ENCODE measurements at places on chromosomes 1 and 21.

DNA sequence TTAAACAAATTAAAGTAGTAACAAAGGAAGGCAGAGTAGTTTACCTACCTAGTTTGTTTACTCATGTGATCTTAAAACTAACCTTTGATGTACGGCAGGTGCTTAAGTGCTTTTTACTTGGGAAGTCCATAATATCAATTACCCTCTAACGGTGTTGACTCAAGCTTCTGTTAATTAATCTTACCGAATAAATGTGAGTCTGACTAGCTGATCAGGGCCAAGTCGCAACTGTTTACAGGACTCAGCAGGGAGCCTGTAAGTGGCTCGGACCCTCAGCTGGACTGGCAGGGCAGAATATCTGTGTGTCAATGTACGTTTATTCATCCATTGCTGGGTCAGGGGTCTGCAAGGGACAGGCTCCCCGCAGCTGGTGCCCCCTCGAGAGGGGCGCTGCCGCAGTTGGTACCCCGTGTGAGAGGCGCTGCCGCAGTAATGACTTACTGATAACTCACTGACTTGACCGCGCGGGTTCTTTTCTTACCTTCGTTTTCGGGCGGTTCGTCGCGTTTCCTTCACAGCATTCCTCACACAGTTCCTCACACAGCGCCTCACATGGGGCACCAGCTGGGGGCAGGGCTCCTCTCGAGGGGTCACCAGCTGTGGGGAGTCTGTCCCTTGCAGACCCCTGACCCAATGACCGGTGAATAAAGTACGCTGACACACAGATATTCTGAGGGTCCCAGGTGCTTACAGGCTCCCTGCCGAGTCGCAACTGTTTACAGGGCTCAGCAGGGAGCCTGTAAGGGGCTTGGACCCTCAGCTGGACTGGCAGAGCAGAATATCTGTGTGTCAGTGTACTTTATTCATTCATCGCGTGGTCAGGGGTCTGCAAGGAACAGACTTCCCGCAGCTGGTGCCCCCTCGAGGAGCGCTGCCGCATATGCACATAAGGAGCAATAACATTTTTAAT, 3.0 kb downstream of the FMO1 start:
- peak; percentile 7 for DNase-seq

GRCh38 chr21:25963181-25963580, 207.4 kb downstream of the APP start:
- DNase-seq = no peak

DNA sequence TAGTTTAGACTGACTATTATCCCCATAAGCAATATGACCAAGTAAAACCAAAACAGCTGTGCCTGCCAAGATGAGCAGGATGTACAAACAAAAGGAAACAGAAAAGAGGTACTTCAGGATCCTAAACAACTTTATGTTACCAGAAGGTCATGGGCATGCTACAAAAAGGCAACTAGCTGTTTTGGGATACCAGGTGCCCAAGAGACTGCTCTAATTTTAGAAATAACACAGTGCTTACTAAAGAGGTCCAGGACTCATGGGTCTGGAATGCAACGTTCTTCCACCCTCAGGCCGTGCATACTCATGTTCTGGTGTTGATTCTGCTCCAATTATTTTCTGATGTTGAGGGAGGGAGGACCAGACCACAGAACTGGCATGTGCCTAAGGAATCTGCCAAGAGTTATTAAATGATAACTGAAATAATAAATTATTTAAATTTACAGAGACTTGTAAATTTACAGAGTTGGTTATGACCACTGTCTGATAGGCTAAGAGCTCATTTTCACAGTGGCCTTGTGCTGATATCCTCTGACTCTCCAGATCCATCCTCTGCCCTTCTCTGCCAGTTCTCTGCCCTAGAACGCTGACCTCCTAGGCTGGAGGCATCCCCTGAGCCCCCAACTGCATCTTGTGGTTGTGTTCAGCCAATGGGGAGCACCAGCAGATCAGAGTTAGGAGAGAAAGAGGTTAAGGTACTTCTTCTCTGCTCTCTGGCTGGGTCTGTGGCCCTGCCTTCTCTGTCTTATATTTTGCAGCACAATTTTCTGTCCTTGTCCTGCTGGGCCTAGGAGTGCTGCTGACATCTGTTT, 37.7 kb upstream of the BCL10 start:
- no peak for DNase-seq

DNA sequence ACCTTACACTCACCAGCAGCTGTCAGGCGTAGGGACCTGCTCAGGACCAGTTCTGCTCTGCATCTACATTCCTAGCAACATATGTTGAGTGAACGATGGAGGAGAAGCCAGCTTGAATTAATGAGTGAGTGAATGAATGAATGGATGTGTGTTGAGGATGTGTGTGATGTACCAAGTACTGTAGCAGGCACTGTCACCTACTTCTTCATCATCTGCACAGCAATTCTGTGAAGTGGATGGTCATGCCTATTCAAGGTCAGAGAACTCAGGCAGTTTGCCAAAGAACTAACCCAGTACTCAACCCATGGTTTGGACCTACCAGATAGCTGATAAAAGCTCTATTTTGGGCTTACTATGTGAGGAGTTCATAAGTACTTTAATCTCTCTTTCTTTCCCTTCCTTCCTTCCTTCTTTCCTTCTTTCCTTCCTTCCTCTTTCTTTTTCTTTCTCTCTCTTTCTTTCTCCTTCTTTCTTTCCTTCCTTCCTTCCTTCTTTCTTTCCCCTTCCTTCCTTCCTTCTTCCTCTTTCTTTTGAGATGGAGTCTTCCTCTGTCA, 56.9 kb downstream of the ATP1A1 start:
- no peak for DNase-seq

DNA sequence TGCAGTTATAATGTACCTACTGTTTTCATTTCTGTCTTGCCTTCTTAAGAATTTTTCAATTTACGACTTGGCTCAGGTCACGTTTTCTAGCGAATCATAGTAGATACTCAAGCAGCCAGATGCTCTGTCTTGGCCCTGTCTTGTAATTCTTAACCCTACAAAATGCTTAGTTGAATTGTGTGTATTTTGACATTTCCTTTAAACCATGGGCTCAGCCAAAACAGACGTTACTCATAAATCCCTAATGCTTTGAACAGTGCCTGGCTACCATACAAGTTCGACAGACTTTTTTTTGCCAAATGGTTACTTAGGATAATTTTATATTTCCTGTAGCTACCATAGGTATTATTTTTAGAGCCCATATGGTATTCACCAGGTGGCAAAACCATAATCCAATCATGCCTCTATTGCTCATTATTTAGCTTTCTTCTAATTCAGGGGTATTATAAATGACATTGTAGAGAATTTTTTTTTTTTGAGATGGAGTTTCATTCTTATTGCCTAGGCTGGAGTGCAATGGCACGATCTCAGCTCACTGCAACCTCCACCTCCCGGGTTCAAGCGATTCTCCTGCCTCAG, 54.3 kb downstream of the KCNK1 start:
- DNase-seq = no peak

DNA sequence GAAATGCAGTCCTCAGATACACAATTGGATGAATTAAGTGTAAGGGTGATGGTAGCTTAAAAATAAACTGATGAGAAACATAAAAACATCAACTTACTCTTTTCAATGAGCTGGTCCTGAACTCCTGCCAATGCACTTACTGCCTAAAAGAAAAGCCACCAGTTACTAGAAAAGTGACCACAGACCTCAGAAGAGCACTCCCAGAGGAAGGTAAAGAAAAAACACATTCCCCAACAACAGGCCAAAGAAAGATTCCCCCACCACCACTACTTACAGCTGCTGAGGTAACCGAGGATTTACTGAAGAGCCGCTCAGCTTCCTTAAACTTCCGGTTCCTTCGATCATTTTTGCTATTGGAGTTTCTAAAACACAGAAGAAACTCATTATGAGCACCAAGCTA, 5.4 kb downstream of the MEAF6 start:
- DNase-seq = no peak

GRCh38 chr1:86811142-86811924, 102.6 kb downstream of the SELENOF start:
- no peak for DNase-seq

- DNase-seq = peak; percentile 38
Measured at GRCh38 chr1:169312084-169312954, 55.3 kb downstream of the NME7 start.

GRCh38 chr1:4965346-4966075, 311.1 kb downstream of the AJAP1 start:
- DNase-seq = no peak

DNA sequence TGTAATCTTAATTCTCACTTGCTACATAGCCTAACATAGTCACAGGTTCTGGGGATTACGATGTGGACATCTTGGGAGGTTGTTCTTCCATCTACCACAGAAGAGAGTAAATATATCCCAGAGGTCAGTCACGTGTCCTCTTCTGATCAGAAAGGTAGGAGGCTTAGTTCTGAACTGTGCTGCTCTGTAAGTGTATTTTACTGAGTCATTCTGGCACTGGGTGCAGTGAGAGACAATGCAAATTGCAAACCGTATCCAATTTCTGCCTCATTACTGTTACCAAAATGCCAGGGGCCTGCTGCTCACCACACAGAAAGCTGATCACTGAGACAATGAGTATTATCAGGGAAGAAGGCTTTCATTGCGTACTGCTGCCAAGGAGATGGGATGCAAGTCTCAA, 104.0 kb downstream of the GABPA start:
- DNase-seq = no peak

DNA sequence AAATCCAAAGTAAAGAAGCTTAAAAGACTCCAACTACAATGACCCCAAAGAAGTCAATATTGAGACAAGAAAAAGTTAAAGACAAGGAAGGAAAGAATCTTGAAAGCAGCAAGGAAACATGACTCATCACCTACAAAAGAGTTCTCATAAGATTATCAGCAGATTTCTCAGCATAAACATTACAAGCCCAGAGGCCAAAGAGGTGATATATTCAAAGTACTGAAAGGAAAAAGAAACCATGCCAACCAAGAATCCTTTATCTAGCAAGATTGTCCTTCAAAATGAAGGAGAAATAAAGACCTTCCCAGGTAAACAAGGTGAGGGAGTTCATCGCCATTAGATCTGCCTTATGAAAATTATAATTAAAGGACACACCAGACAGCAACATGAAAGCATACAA, 49.8 kb downstream of the CSMD2 start:
- DNase-seq = no peak

DNA sequence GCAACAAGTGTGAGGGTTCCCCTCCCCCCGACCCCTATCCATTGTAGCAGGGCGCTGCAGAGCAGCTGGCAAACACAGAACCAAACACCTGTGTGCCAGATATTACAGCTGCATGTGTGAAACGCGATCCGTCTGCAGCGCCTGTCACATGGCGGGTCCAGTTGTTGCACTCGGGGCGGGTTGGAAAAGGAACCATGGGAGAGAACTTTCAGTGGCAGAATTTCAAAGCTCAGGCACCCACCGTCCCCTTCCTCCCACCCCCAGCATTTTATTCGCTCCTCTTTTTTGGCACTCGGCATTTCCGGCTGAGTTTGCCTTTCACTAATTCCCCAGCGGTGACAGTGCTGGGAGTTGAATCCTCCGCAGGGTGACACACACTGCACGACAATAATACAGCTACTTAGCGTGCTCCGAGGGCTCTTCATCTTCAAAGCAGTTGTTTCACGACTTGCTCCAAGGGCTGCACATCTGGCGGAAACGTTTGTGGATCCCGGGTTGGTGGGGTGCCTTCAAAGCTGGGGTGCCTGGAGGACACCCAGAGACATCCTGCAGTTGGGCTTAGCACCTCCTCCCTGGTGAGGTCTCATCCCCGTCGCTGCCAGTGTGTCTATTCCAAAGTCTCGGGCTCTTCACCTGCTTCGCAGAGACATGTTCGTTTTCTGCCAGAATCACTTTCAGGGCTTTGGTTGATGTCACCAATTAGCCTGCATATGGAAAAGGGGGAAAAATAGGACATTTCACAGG, 180.7 kb downstream of the ZBTB18 start:
- DNase-seq = no peak

DNA sequence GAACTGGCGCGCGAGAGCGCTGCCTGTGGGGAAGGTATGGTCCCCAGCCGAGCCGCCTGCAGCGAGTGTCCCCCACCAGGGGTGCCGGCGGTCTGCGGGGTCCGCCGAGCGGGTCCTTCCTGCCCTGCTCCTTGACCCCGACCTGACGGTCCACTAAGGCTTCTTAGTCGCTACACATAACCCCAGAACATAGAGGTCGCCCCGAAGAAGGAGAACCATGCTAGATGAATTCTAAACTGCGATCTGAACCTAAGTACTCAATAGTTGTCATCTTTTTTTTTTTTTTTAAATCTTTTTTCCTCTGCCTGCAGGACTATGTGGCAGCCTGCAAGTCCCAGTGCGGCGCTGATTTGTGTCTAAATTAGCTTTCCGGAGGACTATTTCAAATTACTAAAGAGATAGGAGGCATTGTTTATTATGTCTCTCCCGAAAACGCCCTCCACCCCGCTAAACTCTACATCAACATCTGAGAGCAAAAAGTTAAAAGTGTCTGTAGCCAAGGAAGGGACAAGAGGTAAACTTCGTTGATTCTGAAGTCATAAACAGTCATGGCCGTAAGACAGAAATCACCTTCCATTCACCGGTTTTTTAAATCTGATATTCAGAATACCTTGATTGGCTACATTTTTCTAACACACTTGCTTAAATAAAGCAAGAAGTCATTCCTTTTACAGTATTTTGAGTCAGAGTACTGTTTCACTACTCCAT, 476 bp downstream of the AXDND1 start:
- DNase-seq = no peak

GRCh38 chr1:218357211-218357892, 12.2 kb downstream of the TGFB2 start:
- DNase-seq = no peak

DNA sequence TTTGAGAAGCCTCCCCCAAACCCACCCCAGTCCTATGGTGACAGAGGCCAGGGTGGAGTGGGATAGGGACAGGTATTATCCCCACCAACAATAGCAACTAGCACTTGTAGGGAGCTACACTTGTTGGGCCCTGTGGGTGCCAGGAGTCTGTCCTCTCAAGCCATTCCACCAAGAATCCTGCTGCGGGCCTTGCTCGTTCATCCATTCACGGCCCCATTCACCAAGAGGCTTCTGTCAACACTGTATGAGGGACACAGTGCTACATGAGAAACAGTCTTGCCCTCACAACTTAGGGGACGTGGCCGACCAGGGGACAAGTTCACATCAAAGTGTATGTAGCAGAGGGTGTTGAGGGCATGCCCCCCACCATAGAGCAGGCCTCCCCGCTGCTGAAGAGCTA, 18.9 kb downstream of the SHISA4 start:
- no peak for DNase-seq

DNA sequence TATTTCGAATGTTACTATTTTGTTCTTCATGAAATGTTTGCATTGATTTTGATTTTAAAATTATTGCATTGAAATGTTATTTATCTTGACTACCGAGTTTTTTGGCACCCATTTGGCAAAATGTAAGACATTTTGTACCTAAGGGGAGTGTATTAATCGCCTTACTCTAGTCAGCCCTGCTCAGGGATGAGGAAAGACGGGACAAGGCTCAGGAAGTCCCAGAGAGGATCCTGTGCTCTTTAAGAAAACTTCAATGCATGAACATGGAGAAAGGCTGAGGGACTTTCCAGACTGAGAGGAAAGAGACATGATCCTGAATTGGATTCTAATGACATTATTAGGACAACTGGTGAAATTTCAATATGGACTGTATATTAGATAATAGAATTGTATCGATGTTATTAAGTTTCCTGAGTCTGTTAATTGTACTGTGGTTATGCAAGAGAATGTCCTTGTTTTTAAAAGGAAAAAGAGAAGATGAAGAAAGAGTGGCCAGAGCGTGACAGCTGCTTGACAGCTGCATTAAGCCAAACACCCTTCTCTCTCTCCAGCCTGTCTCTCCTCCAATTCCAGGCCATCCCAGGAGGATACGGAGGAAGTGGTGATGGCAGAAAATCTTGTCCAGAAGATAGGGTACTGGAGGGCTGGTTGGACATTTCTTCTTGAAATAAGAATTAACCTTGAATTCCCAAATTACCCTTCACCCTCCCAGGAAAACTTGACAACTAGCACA, 66.0 kb downstream of the PLEKHA6 start:
- no peak for DNase-seq

Measured in activated gamma-delta T cell treated with Interleukin-2 at 50 U/mL for 16 hours (primary cell).